Endothelial cell of umbilical vein (primary cell): ENCODE measurements at places on chromosomes 5 and 9. TPM values are rescaled to one million over a fixed set of nuclear protein-coding genes. Genes with fewer than 3 reads are reported as not detected.

DNA sequence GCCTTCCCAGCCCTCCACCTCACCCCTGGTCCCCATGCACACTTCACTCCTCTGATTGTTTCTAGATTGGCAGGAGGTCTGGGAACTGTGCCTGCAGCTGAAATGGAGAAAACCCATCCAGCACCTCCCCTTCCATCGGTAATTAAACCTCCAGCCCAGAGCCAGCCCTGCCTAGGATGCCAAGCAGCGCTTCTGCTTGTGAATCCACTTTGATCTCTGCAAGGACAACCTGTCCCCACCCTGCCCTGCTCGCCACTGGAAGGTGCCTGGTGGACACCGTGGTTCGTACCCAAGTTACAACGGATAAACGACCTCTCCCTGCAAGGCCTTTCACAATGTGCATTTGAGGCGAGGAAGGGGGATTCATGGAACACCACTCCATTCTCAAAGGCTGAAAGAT lies 50.6 kb downstream of the IRX2 start:
- H3K27ac ChIP-seq: no peak overlapping the region
- H3K4me1 ChIP-seq: no peaks in the 10 kb centered on the region
- H3K4me3 ChIP-seq: no peak overlapping the region
- no peak for DNase-seq

- no peak for DNase-seq
- H3K27ac ChIP-seq: peak overlapping the region; percentile 98
- no peaks in the 10 kb centered on the region for H3K36me3 ChIP-seq
- no peaks in the 10 kb centered on the region for H3K27me3 ChIP-seq
- H3K4me3 ChIP-seq: peak overlapping the region; percentile 94
- peaks cover 30% of the 10 kb centered on the region for H3K4me1 ChIP-seq
Measured at GRCh38 chr5:42995360-42995751, 44.8 kb downstream of the ANXA2R start.

DNA sequence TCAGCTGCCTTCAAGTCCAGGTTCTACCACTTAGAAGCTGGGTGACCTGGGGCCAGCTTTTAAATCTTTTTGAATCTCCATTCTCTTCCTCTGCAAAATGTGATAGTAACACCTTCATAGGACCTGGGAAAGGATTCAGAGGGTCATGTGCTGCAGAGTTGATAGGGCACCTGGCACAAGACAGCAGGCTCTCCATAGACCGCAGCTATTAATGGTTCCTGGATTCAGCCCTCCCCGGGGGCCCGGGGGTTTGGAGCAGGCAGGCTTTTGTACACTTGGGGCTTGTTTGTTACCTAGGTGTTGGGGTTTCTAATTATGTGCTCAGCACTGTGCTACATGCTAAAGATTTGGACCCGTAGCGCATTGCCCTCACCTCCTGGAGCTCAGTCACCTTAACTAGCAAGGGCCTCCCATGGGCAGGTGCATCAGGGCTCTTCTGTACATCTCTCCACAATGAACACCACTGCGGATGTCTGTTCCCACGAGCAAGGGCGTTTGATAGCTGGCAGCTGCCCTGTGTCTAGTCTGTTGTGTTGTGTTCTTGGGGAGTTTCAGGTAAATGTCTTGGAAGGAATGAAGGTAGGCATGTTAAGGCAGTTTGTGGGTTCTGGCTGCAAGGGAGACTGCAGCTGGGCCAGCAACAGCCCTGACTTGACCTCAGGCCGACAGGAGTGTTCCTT lies 12.1 kb downstream of the PRRC2B start:
- no peak for DNase-seq
- peak overlapping the region; percentile 24 for H3K4me3 ChIP-seq
- H3K27ac ChIP-seq: peak overlapping the region; percentile 38
- peaks cover 55% of the 10 kb centered on the region for H3K4me1 ChIP-seq
- no peaks in the 10 kb centered on the region for H3K27me3 ChIP-seq

DNA sequence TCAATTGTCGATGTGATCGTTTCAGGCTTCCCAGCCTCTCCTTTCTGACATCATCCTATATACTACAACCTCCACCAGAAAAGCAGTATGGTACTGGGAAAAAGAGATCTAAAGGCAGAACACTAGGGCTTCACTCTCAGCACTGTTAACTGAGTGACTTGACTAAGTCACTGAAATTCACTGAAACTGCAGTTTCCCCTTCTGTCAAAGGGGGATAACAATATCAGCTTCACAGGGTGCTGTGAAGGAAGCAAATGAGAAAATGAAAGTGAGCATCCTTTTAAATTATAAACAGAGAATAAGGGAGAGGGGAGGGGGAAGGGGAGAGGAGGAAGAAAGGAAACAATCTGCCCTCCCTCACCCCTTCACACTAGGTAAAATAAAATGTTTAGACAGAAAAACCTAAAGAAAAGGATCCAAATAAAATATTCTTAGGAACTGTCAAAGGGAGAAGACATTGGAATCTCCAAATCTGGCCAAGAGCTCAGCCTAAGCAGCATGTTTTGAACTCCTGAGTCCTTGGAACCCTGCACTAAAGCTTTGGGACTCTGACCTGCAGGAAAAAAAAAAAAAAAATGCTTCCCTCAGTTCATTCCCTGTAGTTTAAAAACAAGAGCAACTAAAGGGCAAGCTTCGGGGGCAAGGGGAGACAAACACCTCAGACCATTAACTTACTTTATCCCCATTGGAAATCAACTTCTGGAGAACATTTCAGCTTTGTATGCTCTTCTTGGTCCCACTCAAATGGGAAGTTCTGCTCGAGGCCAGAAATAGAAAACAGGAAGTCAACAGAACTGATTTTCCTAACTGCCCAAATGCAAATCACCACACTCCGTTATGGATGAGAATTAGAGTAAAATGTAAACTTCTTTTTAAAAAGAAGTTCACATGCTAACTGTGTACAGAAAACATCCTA lies 178.3 kb downstream of the DEPDC1B start:
- H3K27ac ChIP-seq: no peak overlapping the region
- no peak for DNase-seq
- H3K36me3 ChIP-seq: no peaks in the 10 kb centered on the region
- no peak overlapping the region for H3K4me3 ChIP-seq
- H3K27me3 ChIP-seq: no peaks in the 10 kb centered on the region

SLC46A2 gene
- total RNA-seq: not detected in 2 replicates

GRCh38 chr5:124910354-124911016 lies 164.0 kb upstream of the ZNF608 start:
- H3K4me1 ChIP-seq: peaks cover 23% of the 10 kb centered on the region
- no peaks in the 10 kb centered on the region for H3K27me3 ChIP-seq
- no peak for DNase-seq
- no peak overlapping the region for H3K27ac ChIP-seq
- H3K36me3 ChIP-seq: no peaks in the 10 kb centered on the region

DNA sequence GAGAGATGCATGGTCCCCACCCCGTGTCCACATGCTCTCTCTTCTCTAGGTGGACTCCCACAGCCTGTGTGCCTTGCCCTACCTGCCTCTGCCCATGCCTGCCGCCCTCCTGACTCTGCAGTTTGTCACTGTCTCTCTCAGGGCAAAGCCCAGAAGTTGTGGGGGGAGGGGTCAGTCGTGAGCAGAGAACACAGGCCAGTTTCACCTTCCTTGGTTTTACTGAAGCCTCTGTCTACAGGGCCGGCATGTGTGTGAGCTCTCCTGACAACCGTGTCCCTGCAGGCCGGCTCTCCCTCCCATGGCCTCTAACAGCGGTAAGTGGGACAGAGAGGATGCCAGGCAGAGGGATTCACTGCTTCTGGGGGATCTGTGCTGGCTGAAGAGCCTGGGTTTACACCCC lies 43.5 kb upstream of the SLC25A51 start:
- H3K4me1 ChIP-seq: peaks cover 17% of the 10 kb centered on the region
- DNase-seq: no peak
- no peak overlapping the region for H3K27ac ChIP-seq
- H3K27me3 ChIP-seq: no peaks in the 10 kb centered on the region

GRCh38 chr9:100619665-100620064 lies 41.8 kb downstream of the CAVIN4 start:
- H3K36me3 ChIP-seq: no peaks in the 10 kb centered on the region
- no peaks in the 10 kb centered on the region for H3K4me1 ChIP-seq
- no peaks in the 10 kb centered on the region for H3K27me3 ChIP-seq
- DNase-seq: no peak
- H3K4me3 ChIP-seq: no peak overlapping the region
